ENCODE measurements at places on chromosomes 12 and 14. TPM values are rescaled to one million over a fixed set of nuclear protein-coding genes. Genes with fewer than 3 reads are reported as not detected.

DNA sequence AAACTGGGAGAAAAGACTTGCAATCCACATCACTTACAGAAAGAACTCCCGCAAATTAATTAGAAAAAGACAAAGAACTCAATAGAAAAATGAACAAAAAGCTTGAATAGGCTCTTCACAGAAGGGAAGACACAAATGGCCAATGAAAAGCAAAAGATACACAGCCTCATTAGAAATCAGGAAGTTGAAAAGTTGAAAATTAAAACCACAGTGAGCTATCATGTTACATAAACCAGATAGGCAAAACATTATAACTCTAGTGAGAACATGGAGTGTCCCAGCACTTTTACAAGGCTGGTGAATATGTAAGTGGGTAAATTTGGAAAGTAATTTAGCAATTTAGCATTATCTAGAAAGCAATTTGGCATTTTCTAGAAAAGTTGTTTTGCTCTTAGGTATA, 158.4 kb upstream of the RASSF8 start:
- DNase-seq, result no peak

- no peak for DNase-seq
These were observed 4.5 kb upstream of the RPGRIP1 start for GRCh38 chr14:21275261-21275858.

ADCY4 gene
- not detected for total RNA-seq

DNA sequence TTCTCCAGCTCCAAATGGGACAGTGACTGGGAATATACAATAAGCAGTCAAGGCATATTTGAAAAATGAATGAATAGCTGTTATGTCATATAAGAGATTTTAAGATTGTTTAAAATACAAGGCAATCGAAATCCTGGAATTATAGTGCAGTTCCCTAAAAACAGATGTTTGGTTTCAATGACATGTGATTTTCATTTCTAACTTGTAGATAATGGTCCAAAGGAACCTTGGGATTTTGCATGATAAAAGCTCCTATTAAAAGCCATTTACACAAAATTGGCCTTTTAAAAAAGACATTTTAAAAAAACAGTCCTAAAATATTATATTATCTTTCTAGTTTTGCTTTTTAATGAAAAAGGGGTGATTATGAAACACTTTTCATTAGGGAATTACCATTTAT, 905.1 kb downstream of the GALC start:
- DNase-seq, result no peak

DNA sequence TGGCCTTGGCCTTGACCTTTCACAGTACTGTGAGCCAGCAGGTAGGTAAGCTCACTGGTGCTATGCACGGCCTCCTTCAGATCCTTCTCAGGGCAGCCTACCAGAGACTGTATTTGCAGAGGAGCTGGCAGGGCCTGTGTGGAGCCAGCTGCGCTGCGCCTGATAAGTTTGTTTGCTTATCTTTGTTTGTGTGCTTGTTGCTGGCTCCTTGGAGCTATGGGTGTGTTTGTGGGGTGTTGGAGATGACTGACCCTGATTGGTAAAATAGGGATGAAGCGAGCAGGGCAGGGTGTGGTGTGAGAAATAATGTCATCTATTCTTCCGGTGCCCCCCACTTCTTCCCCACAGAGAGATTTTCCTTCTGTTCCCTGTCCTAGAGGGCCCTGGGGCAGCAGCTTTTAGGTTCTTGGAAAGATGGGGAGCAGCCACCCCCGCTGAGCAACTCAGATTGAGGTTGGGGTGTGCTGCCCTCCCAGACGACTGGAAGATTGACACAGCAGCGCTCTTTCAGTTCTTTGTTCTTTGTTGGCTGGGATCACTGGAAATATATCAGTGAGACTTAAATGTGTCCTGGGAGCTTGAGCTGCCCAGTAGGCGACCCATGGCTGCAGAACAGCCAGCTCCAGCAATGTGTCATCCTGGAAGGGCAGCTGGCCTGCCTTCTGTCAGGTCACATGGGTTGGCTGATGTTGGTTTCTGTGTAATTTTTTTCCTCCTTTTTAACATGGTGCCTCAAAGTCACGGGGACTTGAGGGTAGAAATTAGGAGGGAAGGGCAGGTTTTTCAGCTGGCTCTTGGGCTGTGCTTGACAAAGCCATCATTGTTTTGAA, 19.6 kb downstream of the MLXIP start:
- peak; percentile 42 for DNase-seq

- no peak for DNase-seq
These were observed 33.8 kb downstream of the GIT2 start for GRCh38 chr12:109962398-109962797.

DNA sequence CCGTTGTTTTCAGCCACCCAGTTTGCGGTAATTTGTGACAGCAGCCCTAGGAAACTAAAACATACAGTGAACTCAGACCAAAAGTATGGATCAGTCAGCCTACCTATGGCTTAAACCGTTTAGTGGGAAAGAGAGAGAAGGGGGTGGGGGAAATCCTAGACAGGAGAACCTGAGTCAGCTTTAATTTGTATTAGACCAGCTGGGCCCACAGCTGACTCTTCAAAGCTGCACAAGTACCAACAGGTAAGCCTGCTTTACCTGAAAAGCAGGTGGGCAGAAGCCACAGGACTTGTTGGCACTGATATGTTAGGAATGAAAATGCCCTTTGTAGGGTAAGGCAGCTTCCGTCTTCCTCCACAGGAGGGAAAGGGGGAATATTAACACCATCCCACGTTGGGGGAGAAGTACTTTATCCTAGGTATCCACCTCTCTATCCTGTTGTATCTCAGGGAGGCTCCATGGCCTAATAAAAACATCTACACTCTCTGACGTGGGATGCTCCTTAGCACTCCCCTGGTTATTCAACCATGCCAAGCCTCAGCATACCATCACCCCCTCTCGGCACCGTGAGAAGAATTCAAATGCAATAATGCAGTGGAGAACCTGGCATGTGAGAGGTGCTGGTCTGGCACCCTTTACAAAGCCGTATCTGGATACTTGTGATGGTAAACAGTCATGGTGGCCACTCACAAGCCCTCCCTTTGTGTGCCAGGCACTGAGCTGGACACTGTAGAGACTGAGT, 70.3 kb downstream of the STON2 start:
- DNase-seq, result no peak

DNA sequence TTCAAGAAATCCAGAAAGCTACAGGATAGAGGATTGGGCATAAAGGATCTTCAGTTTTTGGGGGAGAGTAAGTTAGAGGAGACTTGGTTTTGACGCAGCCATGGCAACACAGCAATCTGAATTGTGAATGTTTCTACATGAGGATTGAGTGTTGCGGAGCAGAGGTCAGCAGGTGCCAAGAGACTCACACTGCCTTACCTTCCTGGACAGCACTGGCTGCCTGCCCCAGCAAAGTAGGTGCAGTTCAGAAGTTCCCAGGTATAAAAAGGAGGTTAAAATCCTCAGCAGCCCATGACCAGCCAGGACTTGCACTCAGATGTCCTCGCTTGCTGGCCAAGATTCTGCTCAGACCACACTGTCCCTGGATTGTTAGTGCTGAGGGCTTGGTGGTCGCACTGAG, 371.1 kb downstream of the DPF3 start:
- DNase-seq, result no peak

GRCh38 chr14:38038986-38039385, 168.7 kb upstream of the SSTR1 start:
- DNase-seq, result no peak
